ENCODE measurements at places on chromosomes 5 and 9.

DNA sequence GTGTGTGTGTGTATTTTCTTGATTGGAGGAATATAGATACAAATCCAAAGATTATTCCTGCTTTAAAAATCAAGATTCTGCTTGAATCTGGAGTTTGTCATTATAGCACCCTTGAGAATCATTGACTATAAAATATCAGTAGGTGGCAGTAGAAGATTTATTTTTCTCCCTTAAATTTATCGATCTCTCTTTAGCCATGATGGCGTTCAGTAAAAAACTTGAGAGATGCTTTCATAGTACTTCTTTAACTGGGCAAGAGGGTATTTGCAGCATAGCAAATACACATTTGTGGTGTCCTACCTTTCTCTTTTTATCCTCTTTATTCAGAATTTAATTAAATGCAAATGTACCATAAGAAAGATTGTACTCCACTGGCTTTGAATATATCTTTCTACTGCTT lies 307.7 kb downstream of the ADGRV1 start:
- DNase-seq: peak; percentile 53

GRCh38 chr9:136865768-136866103 lies 372 bp downstream of the EDF1 start:
- no peak for DNase-seq

- peak; percentile 55 for DNase-seq
Observed at GRCh38 chr5:132971483-132972435, 8.3 kb upstream of the AFF4 start.

DNA sequence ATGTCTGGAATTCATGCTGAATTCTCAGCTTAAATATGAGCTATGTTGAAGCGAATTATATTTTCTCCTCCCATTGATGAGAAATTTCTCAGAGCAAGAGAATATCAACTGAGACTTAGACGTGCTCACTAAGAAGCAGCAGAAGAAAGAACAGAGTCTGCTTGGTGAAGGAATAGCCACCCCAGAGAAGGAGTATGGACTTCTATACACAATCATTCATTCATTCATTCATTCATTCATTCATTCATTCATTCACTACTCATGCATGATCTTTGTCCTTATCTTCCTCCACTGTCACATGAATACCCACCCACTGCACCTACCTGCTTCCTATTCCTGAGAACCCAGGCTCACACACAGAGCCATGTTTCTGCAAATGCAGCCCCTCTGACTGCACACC lies 206.6 kb downstream of the DEPDC1B start:
- no peak for DNase-seq

GRCh38 chr5:111461255-111461671 lies 51.1 kb downstream of the STARD4 start:
- peak; percentile 20 for DNase-seq

- DNase-seq: no peak
Observed at GRCh38 chr5:129724222-129724621, 23.7 kb upstream of the MINAR2 start.
